ENCODE measurements at places on chromosomes 4 and X.

- no peak for DNase-seq
These were observed 17.4 kb downstream of the C4orf51 start for GRCh38 chr4:145697332-145697731.

- DNase-seq = no peak
These were observed 77.2 kb upstream of the ARSJ start for GRCh38 chr4:114056599-114056998.

GRCh38 chrX:66675541-66675940, 36.7 kb upstream of the EDA2R start:
- DNase-seq = no peak

- no peak for DNase-seq
These were observed 43.1 kb downstream of the RAPGEF2 start for GRCh38 chr4:159145992-159146330.

GRCh38 chr4:53775381-53775780, 184.1 kb upstream of the LNX1 start:
- DNase-seq = no peak

- no peak for DNase-seq
These were observed at the start of gene JCHAIN for GRCh38 chr4:70666369-70666768. Gene JCHAIN (minus strand): TSS chr4:70666508. CDS start chr4:70666490, 18 bp downstream.

- peak; percentile 91 for DNase-seq
These were observed 224.2 kb downstream of the STIM2 start for GRCh38 chr4:27084685-27085361.

DNA sequence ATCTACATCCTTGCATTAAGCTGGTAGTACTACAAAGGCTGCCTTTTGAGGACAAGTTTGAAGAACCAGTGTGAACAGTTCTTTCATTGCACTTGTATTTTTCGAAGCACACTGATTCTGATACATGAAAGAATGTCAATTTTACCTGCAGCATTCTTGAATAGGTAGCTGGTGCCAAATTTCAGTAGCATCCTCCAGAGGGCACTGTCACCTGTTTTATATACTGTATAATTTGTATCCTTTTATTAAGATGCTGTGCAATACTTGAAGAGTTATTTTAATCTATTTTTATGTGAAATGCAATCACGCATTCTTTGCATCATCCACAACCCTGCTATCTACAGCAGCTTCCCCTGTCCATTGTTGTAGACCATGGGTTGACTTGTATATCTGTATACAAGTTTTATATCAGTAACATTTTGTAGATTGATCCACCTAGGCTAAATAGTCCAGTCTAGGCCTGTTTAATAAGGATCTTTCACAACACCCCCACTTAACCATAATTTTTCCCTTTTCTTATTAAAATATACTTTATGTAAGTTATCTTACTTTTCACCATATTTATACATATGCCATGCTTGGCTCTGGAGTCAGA, 325.7 kb downstream of the PCDH7 start:
- peak; percentile 29 for DNase-seq

DNA sequence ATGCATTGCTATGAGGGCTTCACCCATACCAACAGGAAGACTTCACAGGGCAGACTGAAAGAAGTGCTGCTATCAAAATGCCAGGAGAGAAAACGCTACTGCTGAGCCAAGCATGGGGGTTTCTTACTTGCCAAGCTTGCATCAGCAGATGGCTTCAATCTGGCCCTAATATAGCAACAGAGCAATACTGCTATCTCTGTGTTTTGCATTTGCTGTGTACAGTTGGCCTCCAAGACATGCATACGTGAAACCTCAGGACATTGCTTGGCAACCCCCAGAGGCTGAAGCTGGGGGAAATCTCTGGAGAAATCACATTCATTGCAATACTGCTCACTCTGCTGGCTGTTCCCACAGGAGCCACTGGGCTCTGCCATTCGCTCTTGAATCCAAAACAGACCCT, 127.2 kb upstream of the GPC4 start:
- no peak for DNase-seq

- no peak for DNase-seq
These were observed 15.2 kb upstream of the UVSSA start for GRCh38 chr4:1331591-1332353.

DNA sequence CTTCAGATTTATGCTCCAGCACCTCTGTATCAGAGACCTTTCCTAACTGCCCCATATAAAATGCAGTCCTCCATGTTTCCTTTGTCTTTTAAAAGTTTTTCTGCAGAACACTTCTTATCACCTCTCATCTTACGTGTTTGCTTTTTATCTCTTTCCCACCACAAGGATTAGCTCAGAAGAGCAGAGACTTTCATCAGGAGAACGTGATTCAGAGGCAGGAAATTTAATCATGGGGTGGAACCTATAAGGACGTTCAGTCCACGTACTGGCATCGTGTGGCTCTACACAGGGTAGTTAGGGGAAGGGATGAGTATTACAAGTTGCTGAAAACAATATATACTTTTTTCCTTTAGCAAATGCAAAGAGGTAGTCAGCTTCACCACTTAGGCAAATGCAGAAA, 98.7 kb downstream of the SORBS2 start:
- DNase-seq = no peak

DNA sequence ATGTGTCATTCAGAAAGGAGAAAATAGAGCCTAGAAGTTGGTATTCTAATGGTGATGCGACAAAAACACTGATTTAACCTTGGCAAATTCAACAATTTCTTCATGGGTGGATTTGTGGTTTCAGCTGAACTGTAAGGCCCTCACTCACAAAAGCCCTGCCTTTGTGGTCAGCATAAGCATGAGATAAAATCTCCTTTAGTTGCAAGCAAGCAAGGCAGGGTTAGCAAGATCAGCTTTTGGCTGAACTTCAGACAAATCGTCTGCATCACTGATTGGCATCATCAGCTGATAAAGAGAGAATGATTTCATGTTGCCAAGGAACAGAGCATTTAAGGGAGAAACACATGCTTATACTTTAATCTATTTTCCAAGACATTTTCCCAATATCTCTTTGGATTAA, 2582.2 kb downstream of the PCDH7 start:
- no peak for DNase-seq
